ENCODE measurements at places on chromosomes 13 and 19. TPM values are rescaled to one million over a fixed set of nuclear protein-coding genes. Genes with fewer than 3 reads are reported as not detected.

Gene CPB2
- total RNA-seq: not detected

Gene DPF1
- total RNA-seq: 1.5 TPM

Gene DIRAS1
- total RNA-seq: 0.66 TPM

Gene WDR87
- not detected for total RNA-seq

Gene KCNC3
- under 0.01 TPM for total RNA-seq

Gene ICAM5
- 0.56 TPM for total RNA-seq

Gene ERFL
- 0.06 TPM for total RNA-seq

Gene LYPD5
- 0.40 TPM for total RNA-seq

Gene ZNF93
- 1.8 TPM for total RNA-seq

Gene KLK6
- total RNA-seq: not detected

Gene SLC25A42
- 4.9 TPM for total RNA-seq

Gene DMPK
- total RNA-seq: 191 TPM

Gene LRRC25
- total RNA-seq: not detected

Gene NLRP12
- total RNA-seq: under 0.01 TPM

Gene CABP5
- total RNA-seq: not detected

Gene IGFL4
- total RNA-seq: 0.06 TPM

Gene S1PR5
- total RNA-seq: 4.1 TPM

Gene PGLYRP2
- not detected for total RNA-seq

Gene ZNF177
- total RNA-seq: 1.5 TPM

Gene CNMD
- total RNA-seq: not detected

Gene ERCC2
- 9.1 TPM for total RNA-seq

Gene KLK4
- not detected for total RNA-seq

Gene DCAF15
- total RNA-seq: 8.6 TPM

Gene SELENOV
- not detected for total RNA-seq

Gene MIDN
- total RNA-seq: 26.9 TPM

Gene ATP5F1D
- 41.0 TPM for total RNA-seq

Gene KLK7
- total RNA-seq: not detected

Gene C13orf46
- total RNA-seq: 0.68 TPM

Gene CCDC122
- 4.5 TPM for total RNA-seq
